ENCODE measurements at places on chromosomes 6 and 20. TPM values are rescaled to one million over a fixed set of nuclear protein-coding genes. Genes with fewer than 3 reads are reported as not detected.

The F13A1 gene
- total RNA-seq = 0.39 TPM

The HUS1B gene
- total RNA-seq = 0.59 TPM

The MRPL14 gene
- total RNA-seq = 62.9 TPM

The ENPP5 gene
- 0.68 TPM for total RNA-seq

The RPP21 gene
- 60.6 TPM for total RNA-seq

The FLRT3 gene
- 35.2 TPM for total RNA-seq

DNA sequence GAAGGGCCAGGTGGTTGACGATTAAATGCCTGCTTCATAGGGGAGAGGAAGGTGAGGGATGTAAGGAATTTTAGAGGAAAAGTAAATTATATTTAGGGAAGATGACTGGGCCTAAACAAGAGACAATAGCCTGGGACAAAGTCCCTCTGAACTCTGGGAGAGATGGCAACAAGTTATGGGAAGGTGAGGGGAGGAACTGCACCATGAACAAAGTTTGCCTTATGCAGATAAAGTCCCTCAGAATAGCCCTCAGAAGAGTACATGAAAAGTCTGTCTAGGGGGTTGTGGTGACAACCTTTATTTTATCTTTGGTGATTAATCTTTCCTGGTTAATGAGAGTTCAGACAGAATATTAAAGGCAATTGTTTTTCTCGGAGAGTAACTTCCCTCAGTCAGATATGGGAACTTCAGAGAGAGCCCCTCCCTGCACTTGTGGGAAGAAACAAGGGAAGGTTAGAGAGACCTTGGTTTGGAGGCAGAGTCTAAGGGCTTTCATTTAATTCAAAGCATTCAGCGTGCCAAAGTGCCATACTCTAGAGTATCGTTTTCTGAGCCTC is 27.1 kb upstream of the FAM217A start:
- DNase-seq = no peak
- H3K27me3 ChIP-seq = no peaks in the 10 kb centered on the region
- no peak overlapping the region for H3K27ac ChIP-seq
- H3K4me1 ChIP-seq = peaks cover 5% of the 10 kb centered on the region
- H3K36me3 ChIP-seq = no peaks in the 10 kb centered on the region

GRCh38 chr6:119430805-119431204 is 81.2 kb upstream of the MAN1A1 start:
- H3K27me3 ChIP-seq = no peaks in the 10 kb centered on the region
- no peak overlapping the region for H3K27ac ChIP-seq
- no peak for DNase-seq
- H3K4me1 ChIP-seq = no peaks in the 10 kb centered on the region
- H3K36me3 ChIP-seq = no peaks in the 10 kb centered on the region

DNA sequence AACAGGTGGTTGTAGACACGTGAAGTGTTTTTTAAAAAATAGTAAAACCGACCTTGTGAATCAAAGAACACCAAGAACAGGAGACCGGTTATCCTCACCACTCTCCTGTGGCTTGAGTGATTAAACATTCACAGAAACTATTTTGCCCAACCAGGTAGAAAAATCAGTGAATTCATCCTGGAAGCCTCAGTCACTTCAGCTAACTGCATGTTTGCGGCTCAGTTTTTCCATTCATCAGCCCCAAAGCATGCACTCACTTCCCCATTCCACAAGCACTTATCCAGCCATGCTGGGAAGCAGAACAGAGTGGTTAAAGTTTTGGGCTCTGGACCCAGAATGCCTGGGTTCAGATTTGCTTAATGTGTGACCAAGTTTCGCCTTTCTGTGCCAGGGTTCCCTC is 2.4 kb downstream of the LRRN4 start:
- no peak overlapping the region for H3K27ac ChIP-seq
- peaks cover 3% of the 10 kb centered on the region for H3K36me3 ChIP-seq
- DNase-seq = no peak
- peaks cover 61% of the 10 kb centered on the region for H3K27me3 ChIP-seq
- H3K4me3 ChIP-seq = peak overlapping the region; percentile 67

- no peak overlapping the region for H3K4me3 ChIP-seq
- no peak overlapping the region for H3K27ac ChIP-seq
- no peak for DNase-seq
- no peaks in the 10 kb centered on the region for H3K27me3 ChIP-seq
Measured at GRCh38 chr6:12148841-12149240, 136.7 kb downstream of the HIVEP1 start.

DNA sequence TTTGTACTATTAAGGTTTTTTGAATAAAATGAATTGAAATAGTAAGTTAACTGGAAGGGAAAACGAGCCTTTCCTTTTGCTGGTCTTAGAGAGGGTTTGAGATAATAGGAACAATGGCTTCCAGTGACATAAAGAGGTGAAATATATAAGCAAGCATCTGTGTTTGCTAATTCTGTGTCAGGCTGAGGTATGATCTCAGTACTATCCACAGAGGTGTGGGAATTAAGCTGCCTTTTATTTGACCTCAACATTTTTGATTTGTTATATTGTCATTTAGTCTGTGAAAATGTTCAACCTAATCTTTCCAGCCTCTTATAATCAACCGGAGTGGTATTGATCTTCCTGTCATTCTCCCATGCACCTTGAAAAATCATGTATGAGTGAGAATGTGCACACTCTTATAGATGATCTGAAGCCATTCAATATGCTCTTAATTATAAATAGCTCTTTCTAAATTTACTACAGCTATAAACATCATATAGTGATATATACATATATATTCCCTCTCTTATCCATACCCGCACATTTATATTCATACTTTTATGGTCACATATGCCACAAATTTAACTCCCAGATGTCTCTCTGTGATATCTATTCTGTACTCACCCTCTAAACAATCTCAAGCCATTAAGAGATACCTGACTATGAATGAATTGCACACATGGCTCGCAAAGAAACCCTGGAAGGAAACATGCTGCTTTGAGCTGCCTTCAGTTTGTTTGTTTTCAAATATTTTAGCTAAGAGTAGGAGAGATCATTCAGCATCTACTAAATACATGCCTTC is 754.7 kb upstream of the NRSN1 start:
- H3K4me1 ChIP-seq = no peaks in the 10 kb centered on the region
- H3K27me3 ChIP-seq = no peaks in the 10 kb centered on the region
- DNase-seq = no peak
- H3K4me3 ChIP-seq = no peak overlapping the region
- no peaks in the 10 kb centered on the region for H3K36me3 ChIP-seq
- H3K27ac ChIP-seq = no peak overlapping the region

DNA sequence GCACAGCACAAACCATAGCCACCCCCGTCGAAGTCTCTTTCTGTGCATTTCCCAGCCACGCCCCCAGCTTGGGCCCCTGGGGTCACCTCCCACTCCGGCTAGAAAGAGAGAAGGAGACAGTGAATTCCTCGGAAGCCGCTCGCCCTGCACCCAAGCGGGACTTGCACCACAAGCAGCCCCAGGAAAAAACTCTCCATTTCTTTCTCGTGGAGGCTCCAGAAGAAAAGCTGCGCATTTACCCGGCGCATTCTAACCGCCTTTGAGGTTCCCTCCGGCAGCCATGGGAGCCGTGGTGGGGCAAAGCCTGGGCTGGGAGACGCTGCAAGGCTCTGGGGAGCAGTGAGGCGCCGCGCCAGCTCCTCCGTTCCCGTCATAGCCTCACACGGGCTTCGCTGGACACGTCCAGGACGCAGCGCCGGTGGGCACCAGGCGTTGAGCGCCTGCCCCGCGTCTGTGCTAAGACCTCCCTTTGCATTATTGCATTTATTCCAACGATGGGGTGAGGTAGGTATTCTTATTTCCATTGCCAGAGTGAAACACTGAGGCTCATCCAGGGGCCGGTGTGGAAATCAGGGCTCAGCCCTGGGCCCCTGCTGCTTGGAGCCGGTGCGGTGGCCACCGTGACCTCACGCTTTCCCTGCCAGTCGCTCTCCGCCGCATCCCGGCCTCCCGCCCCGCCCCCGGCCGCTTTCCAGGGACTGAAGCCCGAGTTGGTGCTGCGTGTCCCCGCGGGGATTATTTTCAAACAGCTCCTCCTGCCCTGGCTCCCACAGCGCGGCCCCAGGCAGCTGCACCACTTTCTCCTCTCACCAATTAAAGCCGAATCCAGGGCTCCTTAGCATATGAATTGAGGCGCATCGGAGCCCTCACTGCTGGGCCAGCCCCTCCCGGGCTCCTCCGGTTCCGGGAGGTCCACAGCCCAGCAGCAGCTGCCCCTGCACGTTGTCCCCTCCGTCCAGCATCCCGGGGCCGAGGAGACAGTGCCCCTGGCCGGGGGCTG is 148.3 kb upstream of the AFDN start:
- H3K4me3 ChIP-seq = peak overlapping the region; percentile 67
- no peak overlapping the region for H3K27ac ChIP-seq
- DNase-seq = peak; percentile 48
- no peaks in the 10 kb centered on the region for H3K36me3 ChIP-seq
- H3K27me3 ChIP-seq = peaks cover 41% of the 10 kb centered on the region

DNA sequence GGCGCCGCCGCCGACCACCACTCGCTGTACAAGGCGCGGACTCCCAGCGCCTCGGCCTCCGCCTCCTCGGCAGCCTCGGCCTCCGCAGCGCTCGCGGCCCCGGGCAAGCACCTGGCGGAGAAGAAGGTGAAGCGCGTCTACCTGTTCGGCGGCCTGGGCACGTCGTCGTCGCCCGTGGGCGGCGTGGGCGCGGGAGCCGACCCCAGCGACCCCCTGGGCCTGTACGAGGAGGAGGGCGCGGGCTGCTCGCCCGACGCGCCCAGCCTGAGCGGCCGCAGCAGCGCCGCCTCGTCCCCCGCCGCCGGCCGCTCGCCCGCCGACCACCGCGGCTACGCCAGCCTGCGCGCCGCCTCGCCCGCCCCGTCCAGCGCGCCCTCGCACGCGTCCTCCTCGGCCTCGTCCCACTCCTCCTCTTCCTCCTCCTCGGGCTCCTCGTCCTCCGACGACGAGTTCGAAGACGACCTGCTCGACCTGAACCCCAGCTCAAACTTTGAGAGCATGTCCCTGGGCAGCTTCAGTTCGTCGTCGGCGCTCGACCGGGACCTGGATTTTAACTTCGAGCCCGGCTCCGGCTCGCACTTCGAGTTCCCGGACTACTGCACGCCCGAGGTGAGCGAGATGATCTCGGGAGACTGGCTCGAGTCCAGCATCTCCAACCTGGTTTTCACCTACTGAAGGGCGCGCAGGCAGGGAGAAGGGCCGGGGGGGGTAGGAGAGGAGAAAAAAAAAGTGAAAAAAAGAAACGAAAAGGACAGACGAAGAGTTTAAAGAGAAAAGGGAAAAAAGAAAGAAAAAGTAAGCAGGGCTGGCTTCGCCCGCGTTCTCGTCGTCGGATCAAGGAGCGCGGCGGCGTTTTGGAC is 2.0 kb downstream of the SOX4 start:
- peaks cover 3% of the 10 kb centered on the region for H3K27me3 ChIP-seq
- peak overlapping the region; percentile 98 for H3K4me3 ChIP-seq
- peak; percentile 22 for DNase-seq
- H3K27ac ChIP-seq = peak overlapping the region; percentile 99
- H3K36me3 ChIP-seq = peaks cover 34% of the 10 kb centered on the region

DNA sequence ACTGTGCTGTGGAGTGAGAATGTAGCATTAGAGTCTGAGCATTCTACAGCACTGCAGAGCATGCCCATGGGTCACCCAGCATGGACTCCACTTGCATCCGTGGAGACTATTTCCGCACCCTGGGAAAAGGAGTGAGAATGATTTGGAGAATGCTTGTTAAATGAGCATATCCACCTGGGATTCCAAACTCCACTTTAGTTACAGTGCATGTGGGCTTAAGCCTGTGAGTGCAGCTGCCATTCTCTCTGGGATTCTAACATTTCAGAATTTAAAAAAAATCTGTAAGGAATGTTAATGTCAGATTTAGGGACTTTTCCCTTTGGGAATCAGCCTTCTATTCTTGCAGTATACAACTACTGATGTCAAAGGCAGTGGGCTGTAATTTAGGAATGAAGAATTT is 33.4 kb downstream of the KIF25 start:
- DNase-seq = no peak
- H3K27ac ChIP-seq = no peak overlapping the region
- peaks cover 35% of the 10 kb centered on the region for H3K4me1 ChIP-seq
- H3K36me3 ChIP-seq = peaks cover 8% of the 10 kb centered on the region
- peaks cover 10% of the 10 kb centered on the region for H3K27me3 ChIP-seq
- H3K4me3 ChIP-seq = no peak overlapping the region

GRCh38 chr6:149484733-149485700 is at the start of gene ZC3H12D:
TSS of gene ZC3H12D (minus strand) at chr6:149485014. CDS start at chr6:149474543, 10,471 bp downstream.
- peaks cover 10% of the 10 kb centered on the region for H3K4me1 ChIP-seq
- H3K36me3 ChIP-seq = no peaks in the 10 kb centered on the region
- no peaks in the 10 kb centered on the region for H3K27me3 ChIP-seq

- no peaks in the 10 kb centered on the region for H3K27me3 ChIP-seq
- DNase-seq = no peak
- peaks cover 18% of the 10 kb centered on the region for H3K4me1 ChIP-seq
Measured at GRCh38 chr6:156163311-156163710, 613.9 kb upstream of the ARID1B start.

- H3K4me3 ChIP-seq = no peak overlapping the region
- H3K27ac ChIP-seq = no peak overlapping the region
- H3K27me3 ChIP-seq = no peaks in the 10 kb centered on the region
- DNase-seq = no peak
- H3K4me1 ChIP-seq = peaks cover 16% of the 10 kb centered on the region
Measured at GRCh38 chr6:140806431-140806830, 1326.3 kb upstream of the GJE1 start.

DNA sequence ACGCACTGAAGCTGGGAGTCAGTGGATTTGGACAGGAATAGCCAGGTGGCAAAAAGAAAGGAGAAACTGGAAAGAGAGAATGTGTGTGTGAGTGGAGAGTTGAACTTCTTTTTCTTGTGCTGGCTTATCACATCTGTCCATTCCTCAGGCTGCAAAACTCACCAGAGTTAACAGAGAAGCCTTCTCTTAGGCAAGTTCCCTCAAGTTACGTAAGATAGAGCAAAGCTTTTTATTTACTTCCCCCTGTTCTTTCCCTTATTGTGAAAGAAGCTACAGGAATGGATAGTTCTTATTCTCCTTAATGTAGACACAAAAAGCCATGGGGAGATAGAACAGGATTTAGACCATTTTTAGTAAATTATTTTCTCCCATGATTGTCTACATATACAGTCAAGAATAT is 188.6 kb downstream of the BMP2 start:
- no peak overlapping the region for H3K27ac ChIP-seq
- peaks cover 3% of the 10 kb centered on the region for H3K36me3 ChIP-seq
- peaks cover 10% of the 10 kb centered on the region for H3K4me1 ChIP-seq
- no peak overlapping the region for H3K4me3 ChIP-seq
- DNase-seq = no peak

DNA sequence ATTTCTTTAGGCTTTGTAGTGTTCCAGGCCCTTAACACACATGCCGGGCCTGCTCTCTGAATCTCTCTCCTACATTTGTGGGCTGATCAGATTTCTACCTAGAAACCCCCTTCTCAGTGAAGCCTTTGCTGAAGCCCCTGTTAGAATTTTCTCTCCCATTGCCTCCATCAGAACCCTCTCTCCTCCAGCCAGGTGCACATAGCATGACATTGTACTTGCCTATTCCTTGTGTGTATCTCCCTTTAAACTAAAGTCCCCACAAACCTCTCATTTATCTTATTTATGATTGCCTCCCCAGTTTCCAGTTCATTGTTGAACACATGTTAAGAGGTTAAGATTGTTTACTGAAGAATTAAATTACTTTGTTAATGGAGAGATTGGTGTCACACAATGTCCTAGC is 325.5 kb upstream of the CITED2 start:
- H3K4me1 ChIP-seq = no peaks in the 10 kb centered on the region
- H3K36me3 ChIP-seq = peaks cover 4% of the 10 kb centered on the region
